Upper lobe of right lung (tissue), 1 donor: ENCODE measurements at places on chromosomes 16 and 17. TPM values are rescaled to one million over a fixed set of nuclear protein-coding genes. Genes with fewer than 3 reads are reported as not detected.

The SLFN13 gene
- total RNA-seq: 25.7 TPM

The TBC1D3 gene
- not detected for total RNA-seq

The UBFD1 gene
- 42.3 TPM for total RNA-seq

DNA sequence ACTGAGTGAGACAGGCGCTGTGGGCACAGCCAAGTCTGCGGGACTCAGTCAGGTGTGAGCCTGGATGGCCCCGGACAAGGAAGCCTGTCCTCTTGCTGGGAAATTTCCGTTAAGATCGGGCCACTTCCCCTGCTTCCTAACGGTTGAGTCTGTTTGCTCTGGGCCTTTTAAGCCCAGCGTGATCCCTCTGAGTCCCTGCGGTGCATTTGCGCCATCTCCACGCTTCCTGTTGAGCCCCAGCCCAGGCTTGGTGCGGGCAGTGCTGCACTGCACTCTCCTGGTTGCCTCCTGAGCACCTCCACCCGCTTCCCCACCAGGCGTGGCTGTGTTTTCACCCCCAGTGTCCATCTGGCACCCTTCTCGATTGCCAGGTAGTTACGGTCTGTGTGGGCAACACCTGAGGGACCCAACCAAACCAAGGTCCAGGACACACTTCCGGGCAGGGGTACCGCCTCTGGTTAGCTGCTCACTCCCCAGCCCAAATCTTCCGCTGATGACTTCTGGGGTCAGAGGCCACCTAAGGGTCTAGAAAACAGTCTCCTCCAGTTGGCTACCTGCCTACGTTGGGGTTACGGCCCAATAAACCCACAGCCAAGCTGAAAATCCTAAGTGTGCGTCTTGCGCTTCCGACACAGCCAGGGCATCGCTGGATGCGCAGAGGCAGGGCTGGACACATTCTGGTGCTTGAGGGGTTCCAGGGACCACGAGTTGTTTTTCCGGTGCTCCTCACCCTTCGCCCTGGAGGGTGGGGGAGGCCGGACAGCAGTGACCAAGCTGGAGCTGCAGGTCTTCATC lies 1.4 kb upstream of the SLC25A10 start:
- DNase-seq: no peak

DNA sequence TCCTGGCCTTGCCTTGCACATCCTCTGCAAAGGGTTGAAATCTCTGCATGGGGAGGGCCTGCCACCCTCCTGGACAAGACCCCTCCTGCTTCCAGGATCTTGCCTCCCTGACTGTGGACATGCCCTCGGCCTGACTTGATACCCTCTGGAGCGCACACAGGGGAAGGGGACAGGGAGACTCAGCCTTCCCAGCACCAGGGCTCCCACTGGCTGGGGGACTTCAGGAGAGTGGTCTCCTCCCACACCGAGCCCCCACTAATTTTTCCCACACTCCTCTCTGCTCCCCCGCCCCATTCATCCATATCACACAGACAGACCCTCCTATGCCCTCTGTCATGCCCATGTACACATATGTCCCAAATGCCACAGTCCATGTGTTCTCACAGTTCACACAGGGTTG lies 14.3 kb downstream of the SGCA start:
- no peak for DNase-seq

DNA sequence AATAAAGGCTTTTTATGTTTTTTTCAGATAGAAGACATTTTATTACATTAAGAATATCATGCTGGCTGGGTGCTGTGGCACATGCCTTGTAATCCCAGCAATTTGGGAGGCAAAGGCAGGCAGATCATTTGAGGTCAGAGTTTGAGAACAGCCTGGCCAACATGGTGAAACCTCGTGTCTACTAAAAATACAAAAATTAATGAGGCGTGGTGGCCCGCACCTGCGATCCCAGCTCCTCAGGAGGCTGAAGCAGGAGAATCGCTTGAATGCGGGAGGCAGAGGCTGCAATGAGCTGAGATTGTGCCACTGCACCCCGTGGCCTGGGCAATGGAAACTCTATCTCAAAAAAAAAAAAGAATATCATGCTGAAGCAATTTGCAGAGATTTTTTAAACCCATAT lies 29.1 kb upstream of the HAPSTR1 start:
- DNase-seq: no peak

DNA sequence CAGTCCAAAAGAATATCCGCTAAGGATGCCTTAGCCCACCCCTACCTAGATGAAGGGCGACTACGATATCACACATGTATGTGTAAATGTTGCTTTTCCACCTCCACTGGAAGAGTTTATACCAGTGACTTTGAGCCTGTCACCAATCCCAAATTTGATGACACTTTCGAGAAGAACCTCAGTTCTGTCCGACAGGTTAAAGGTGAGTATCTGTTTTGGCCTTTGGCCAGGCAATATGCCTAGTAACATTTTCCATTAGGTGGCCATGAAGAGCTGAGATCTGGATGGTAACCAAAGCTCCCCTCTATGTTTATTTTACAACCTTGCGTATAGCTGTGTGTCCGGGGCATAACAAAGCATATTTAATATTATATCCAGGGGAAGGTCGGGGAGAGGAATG lies 128.0 kb upstream of the TMEM97 start:
- no peak for DNase-seq

DNA sequence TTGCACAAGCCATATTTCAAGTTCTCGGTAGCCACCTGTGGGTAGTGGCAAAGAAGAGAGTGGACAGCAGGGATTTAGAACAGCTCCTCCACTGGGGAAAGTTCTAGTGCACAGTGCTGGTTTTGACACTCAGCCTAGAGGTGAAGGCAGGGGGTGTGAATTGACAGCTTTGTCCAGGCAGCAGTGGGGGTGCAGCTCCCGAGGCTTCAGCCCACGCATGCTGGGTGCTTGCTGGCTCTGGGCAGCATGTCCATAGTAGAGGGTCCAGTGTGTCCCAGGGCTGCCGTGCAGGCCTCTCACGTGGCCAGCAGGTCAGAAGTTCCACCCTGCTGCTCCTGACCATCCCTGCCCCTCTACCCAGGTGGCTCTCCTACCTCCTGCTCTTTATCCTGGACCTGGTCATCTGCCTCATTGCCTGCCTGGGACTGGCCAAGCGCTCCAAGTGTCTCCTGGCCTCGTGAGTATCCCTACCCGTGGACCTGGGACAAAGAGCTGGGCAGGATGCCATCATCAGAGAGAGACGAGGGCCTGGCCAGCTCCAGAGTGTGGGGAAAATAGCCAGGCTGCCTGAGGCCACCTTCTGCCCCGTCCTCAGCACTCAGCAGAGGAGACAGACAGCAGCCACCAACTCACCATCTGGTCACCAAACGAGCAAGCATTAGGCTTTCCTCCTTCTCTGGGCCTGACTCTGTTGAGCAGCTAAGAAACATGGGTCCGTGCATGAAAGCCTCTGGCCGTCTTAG lies 29.8 kb downstream of the TTYH2 start:
- DNase-seq: no peak
